Placental pericyte (primary cell): ENCODE measurements at places on chromosomes 7 and 10. TPM values are rescaled to one million over a fixed set of nuclear protein-coding genes. Genes with fewer than 3 reads are reported as not detected.

The GIMAP6 gene
- total RNA-seq: 0.14 TPM in 1 of 2 replicates, not detected in the other

The PHKG1 gene
- total RNA-seq: 0.86 and 0.88 TPM in 2 replicates

The PON1 gene
- total RNA-seq: not detected in 2 replicates

The PAPOLB gene
- total RNA-seq: under 0.01 and 0.14 TPM in 2 replicates

The MMD2 gene
- not detected in 2 replicates for total RNA-seq

The LLCFC1 gene
- total RNA-seq: not detected in 2 replicates

The MAP3K8 gene
- total RNA-seq: 3.6 and 21.0 TPM in 2 replicates

The HECW1 gene
- total RNA-seq: 3.7 and 5.9 TPM in 2 replicates

The NIPSNAP2 gene
- total RNA-seq: 29.3 and 37.5 TPM in 2 replicates

The BMPER gene
- total RNA-seq: 16.6 and 24.5 TPM in 2 replicates

The VWDE gene
- total RNA-seq: 0.14 TPM in 1 of 2 replicates, not detected in the other

The GOT1 gene
- 36.5 and 123 TPM in 2 replicates for total RNA-seq

The ZNF212 gene
- 7.3 and 7.7 TPM in 2 replicates for total RNA-seq

The OR2A5 gene
- total RNA-seq: not detected in 2 replicates

The SAP25 gene
- 0.72 TPM in 1 of 2 replicates, not detected in the other for total RNA-seq

The CACNA2D1 gene
- total RNA-seq: 63.0 and 66.6 TPM in 2 replicates

The ETV1 gene
- 19.3 and 52.7 TPM in 2 replicates for total RNA-seq

The GALNT17 gene
- 0.14 TPM in 1 of 2 replicates, not detected in the other for total RNA-seq

The WBP1L gene
- total RNA-seq: 44.0 and 85.0 TPM in 2 replicates

The BHLHA15 gene
- 1.7 and 16.2 TPM in 2 replicates for total RNA-seq

The TMUB1 gene
- total RNA-seq: 29.1 and 33.1 TPM in 2 replicates
